ENCODE measurements at places on chromosomes 2 and 18. TPM values are rescaled to one million over a fixed set of nuclear protein-coding genes. Genes with fewer than 3 reads are reported as not detected.

ABCB11 gene
- not detected for total RNA-seq

GRCh38 chr18:31655354-31655753 is 29.0 kb downstream of the B4GALT6 start:
- DNase-seq: no peak

DNA sequence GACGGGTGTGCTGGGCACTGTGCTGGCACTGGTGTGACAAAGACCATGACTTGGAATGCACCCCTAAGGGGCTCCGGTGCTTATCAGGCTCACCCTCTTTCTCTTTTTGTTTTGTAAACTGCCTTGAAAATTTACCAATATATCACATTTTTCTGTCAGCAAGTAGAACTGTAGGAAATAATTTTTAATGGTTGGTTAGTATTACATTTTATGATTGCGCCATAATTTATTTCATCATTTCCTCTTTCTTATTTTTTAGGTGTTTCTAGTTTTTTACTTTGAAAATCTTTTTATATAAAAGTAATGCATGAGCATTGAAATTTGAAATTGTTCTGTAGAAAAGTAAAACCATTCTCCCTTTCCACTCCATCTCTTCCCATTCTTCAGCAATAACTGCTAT is 100.9 kb downstream of the MMADHC start:
- DNase-seq: no peak

- DNase-seq: no peak
These were observed 28.5 kb downstream of the LCLAT1 start for GRCh38 chr2:30475542-30475941.

DNA sequence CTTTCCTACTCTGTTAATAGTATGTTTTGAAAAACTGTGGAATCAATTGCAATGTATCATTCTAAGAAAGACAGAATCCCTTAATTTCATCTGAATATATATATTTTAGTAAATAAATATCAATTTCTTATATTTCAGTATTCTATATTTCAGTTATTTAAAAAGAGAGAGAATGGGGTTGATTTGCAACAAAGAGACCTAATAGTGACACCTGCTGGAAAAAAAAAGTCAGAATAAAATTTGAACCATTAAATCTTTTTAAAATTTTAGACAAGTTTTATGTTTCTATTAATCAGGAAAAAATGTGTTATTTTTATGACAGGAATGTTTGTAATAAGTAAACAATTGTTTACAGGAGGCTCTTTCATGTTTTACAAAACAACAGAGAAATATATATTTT is 20.7 kb upstream of the CCNT2 start:
- DNase-seq: no peak

DNA sequence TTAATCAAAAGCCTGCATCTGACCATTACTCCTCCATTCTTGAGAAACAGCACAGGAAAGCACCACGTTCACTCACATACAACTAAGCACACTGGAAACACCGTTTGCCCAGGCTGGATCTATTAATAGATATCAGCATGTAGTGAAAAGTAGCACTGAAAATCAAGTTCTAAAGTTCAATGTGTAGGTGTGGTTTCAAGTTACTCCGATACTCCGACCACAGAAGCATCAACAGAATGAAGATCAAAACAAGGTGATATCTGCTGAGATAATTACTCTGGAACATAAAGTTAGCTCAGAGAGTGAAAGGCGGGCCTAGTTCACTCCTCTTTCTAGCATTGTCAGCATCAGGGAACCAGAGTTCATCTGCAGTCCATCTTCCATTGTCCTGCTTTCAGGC is 1367.4 kb upstream of the ACVR2A start:
- no peak for DNase-seq
